ENCODE measurements at places on chromosomes 6 and 20.

DNA sequence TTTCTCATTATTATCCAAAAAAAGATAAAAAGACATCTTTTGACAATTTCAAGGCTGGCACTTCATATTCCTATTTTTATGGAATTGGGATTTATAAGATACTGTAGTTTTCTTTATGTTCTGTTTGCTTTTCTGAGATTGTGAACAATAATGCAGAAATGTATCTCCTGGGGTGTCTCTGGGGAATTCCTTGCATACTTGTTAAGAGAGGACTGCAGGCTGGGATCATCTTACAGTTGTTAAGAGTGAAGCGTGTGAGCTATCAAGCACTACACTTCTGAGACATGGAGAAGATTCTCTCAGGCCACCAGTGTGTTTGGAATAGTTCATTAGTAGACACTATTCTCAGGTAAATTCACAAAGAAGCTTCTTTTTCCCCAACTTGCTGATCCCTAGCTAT lies 963.3 kb upstream of the GJE1 start:
- no peak for DNase-seq

DNA sequence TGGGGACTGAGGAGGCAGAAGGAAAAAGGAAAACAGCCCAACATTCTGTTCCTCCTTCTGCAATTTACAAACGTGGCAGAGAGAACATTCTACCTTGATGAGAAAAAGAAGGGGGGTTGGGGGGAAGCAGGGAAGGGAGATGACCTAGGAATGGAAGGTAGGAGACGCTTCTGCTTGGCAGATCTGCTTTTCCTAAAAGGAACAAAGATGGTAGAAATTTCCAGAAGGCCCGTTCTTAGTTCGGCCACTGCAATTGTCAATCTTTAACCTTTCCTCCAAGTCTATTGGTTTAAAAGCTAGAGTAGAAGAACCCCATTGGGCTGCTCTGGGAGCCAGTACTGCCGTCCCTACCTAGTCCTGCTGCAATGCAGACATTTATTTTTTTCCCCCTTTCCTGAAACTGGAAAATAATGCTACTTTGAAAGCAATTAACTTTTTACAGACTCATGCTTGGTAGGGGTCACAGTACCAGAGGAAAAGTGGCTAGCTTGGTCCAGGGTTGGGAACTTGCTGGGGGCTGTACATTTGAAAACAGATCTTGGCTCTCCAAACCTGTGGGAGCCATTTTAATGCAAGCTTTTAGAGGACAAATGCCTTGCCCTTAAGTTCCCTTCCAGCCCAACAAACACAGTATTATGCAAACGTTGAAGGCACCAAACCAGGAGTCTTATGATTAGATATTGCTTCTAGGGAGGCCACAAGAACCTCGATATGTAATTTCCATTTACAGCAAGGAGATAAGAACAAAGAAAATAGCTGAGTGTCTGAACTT lies 2.6 kb downstream of the ZMYND8 start:
- no peak for DNase-seq

DNA sequence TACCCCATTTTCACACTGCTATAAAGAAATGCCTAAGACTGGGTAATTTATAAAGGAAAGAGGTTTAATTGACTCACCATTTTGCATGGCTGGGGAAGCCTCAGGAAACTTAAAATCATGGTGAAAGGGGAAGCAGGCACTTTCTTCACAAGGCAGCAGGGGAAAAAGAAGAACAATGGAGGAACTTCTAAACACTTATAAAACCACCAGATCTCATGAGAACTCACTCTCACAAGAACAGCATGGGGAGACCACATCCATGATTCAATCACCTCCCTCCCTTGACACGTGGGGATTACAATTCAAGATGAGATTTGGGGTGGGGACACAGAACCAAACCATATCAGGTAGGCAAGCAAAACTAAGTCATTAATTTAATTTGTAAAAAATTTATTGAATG lies 343.2 kb downstream of the FRK start:
- DNase-seq: no peak

GRCh38 chr20:4726710-4727397 lies 5.1 kb downstream of the PRND start:
- no peak for DNase-seq

- DNase-seq: no peak
Measured at GRCh38 chr6:151762817-151763216, 44.7 kb upstream of the ESR1 start.

DNA sequence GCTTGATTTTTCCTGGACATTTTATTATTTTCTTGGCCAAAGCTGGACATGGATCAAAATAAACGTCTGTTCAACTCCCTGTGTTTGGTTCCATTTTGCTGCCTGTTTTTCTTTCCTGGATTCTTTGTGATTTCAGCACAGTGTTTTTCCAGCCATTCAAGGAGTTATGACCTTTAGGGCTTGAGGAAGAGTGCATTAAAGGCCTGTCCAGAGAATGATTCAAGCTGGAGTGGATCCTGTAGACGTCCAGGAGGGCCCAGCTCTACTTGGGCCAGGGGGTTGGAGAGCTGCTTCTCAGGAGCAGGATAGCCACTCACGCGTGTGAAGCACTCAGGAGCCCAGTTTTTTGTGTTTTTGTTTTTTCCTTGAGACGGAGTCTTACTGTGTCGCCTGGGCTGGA lies 56.5 kb upstream of the IER3 start:
- no peak for DNase-seq

- no peak for DNase-seq
Measured at GRCh38 chr6:24613361-24614042, 32.5 kb downstream of the KIAA0319 start.

- no peak for DNase-seq
Measured at GRCh38 chr6:126826166-126826714, 292.2 kb upstream of the RSPO3 start.

DNA sequence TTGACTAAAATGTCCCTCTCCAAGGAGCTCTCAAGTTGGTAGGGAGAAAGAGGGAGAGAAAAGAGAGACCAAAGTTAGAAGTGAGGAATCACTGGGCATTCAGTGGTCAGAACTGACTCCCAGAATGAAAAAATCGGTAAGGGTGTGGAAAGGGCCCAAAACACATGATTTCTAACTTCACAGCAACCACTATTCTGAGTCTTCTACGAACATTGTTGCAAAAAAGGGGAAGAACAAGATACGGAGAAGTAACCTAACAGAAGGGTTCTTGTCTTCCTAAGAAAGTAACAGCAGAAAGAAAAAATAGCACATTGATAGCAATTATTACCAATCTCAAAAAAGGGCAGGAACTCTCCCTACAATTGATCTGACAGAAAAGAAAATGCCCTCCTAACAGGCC lies 65.6 kb downstream of the ATP9A start:
- DNase-seq: no peak

DNA sequence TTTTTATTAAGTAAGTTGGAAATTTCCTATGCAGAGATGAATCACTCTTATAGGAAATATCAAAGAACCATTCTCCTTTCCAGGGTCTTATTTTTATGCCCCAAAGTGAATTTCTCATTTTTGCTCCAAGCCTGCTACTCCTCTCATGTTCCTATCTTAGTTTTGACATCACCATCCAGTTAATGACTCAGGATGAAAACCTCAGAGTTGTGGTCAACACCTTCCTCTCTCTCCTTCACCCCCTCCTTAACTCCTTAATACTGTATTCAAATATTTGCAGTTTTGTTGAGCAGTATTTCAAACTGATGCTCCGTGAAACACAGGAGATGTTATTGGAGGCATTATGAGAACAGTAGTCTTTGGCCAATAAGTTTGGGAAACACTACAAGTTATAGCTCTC lies 64.1 kb downstream of the NRN1 start:
- DNase-seq: no peak

GRCh38 chr6:110999634-111000270 lies 17.9 kb downstream of the RPF2 start:
- DNase-seq: no peak
